Stimulated activated CD4-positive, alpha-beta T cell treated with anti-CD3 and anti-CD28 coated beads, Interleukin-15, amount 100 ng/mL, for 1 hour (primary cell): ENCODE measurements at places on chromosomes 6 and 20.
A peak's percentile ranks its signal among the peaks of the same experiment; 100 is the strongest.

DNA sequence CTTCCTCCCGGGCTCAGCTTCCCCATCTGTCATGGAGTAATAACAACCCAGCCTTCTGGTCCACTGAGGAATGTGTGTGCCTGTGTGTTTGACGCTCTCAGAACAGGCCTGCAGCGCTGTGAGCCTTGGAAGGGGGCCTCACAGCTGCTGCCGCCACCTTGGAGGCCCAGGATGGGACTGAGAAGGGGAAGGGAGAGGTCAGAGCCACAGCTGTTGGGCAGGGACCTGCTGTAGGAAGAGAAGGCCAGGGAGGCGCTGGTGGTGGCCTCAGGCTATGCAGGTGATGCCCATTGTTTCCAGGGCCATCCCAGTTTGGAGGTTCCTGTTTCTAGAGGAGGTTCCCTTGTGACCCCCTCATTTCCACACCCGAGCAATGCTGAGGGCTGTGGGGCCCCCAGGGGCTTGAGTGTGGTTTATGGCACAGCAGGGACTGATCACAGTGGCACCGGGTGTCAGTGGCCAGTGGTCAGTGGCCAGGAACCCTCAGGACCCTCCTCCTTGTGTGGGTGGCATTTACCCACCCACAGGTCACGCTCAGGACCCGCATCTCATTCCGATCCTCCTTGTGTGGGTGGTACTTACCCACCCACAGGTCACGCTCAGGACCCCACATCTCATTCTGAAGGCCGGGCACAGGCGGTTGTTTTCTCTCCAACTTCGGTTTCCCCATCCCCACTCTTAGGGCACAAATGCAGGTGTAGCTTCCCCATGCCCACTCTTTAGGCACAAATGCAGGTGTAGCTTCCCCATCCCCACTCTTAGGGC is 14.0 kb downstream of the TPD52L2 start:
- DNase-seq = no peak

GRCh38 chr6:97205966-97206365 is 77.0 kb downstream of the MMS22L start:
- DNase-seq = no peak

GRCh38 chr6:165811512-165811911 is 148.5 kb upstream of the PDE10A start:
- DNase-seq = no peak

GRCh38 chr6:54244430-54244829 is 63.8 kb upstream of the TINAG start:
- DNase-seq = no peak

GRCh38 chr6:136767570-136768309 is 24.5 kb downstream of the MAP3K5 start:
- DNase-seq = no peak

DNA sequence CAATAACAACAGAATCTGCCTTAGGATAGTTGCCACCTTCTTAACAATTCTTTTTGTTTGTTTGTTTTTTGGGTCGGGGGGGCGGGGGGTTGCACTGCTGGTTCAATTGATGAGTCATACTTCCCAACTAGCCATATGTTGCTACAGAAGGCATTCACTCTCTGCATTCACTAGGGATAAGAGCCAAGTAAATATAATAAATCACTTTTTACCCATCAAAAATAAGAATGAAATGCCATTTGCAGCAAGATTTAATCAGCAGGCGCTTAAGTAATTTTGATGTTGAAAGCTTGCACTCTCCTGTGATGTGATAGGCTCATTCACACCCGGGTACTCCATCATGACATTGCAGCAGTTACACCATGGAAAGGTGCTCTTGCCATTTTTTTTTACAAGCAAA is 209.8 kb downstream of the HIVEP2 start:
- DNase-seq = no peak

- DNase-seq = no peak
These were observed 5.3 kb downstream of the GMPR start for GRCh38 chr6:16243664-16244063.

DNA sequence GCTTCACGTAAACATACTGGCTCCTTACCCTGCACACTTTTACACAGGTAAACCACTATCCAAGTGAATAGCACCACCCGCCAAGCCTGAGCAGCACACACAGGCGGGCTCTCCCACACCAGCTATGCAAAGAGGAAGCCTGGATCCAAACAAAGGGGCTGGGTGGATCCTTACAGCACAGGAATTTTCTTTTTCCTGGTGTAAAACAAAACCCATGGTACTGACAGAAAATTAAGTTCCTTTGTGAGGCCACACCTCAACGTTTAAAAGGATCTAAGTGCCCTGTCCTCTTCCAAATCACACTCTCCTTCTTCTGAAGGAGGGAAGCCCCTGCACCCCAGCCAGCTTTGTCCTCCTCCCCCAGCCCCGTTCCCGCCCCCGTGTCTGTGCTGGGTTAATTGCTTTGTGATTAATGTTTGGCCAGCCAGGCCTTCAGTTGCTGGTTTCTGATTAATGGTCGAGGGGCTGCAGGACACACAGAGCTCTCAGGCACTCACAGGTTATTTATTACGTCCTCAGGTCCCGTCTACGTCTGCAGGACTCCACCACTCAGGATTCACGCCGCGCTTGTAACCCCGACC is 6.1 kb downstream of the DACT2 start:
- no peak for DNase-seq

DNA sequence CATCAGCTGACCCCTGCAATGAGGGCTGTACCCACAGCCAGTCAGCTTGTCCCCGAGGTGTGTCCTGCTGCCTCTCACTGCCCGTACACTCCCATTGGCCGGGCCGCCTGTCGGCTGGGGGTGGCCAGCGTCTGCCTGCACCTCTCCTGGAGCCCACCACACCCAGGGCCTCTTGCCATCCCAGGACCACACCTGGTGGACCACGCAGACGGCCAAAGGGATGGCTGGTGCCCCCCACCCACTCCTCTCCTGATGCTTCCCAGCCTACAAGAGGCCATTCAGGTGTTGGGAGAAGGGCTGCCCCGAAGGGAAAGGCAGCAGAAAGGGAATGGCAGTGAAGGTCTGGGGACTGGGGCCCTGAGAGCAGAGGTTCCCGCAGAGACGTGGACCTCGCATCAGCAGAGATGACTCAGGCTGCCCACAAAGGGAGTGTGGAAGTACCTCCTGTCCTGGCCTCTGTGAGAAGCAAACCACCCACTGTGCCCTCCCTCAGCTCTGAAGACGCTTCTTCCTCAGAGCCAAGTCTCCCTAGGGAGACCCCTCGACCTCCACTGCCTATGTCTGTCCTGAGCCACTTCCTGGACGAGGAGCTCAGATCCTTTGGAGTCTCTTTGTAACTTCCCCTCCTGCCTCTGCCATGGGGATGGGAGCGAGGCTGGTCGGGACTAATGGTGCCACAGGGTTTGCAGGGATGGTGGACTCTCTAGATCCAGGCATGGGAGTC is 60.9 kb downstream of the PYGB start:
- no peak for DNase-seq

GRCh38 chr20:36181934-36182603 is 27.5 kb downstream of the EPB41L1 start:
- no peak for DNase-seq

GRCh38 chr6:157981132-157981394 is 600 bp upstream of the SYNJ2 start:
- no peak for DNase-seq

GRCh38 chr6:146357578-146358430 is 185.8 kb upstream of the RAB32 start:
- no peak for DNase-seq

- peak; percentile 39 for DNase-seq
These were observed 11.5 kb downstream of the ITPR3 start for GRCh38 chr6:33632558-33633039.

DNA sequence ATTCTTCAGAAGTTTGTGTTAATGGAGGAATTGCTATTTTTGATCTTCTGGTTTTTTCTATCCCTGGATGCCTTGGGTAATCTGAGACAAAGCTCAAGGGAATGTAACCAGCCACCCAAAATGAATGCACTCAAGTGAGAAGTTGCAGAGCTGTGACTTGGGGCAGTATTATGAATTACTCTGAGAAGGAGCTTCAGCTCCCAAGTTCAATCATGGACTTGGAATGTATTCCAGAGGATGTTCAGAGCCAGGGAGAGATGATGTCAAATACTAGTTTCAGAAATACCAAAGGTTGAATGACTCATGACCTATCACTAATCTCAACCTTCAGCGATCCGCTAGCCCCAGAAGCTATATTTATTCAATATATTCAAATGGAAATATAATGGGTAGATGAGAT is 375.2 kb upstream of the PLCB4 start:
- no peak for DNase-seq

- no peak for DNase-seq
These were observed 36.5 kb upstream of the MPC1 start for GRCh38 chr6:166419286-166419685.

DNA sequence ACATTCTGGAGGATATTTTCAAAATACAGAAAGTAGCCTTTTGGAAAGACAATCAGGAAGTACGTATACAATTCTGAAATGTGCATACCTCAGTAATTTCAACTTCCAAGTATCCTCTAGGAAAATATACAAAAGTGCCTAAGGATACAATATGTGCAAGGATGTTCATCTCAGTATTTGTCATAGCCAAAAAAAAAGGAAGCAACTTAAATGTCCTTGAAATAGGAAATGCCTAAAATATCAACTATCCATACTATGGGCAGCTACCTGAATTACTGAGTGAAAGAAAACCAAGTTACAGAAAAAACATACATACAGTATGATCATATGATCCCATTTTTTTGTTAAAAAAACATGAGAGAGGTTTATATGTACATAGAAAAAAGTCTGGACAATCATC is 1.5 kb downstream of the PPIL1 start:
- no peak for DNase-seq

- no peak for DNase-seq
These were observed 64.2 kb downstream of the FKBP5 start for GRCh38 chr6:35624341-35625070.

DNA sequence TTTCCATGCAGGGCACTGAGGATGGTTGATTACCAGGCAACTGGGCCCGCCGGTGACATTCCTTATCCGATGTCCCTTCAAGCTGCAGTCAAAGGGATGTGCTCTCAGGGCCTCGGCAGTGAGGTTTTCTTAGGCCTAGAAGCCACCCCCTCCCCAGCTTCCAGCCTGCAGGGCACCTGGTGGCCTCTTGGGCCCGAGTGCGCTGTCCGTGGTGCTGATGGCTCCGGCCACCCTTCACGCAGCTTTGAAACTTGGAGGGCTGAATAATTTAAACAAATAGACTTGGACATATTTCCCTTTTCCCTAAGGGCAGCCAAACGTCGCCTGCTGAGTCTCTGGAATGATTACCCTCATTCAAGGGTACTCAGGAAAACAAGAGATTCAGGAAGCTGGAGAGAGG is 8.9 kb upstream of the MLN start:
- peak; percentile 21 for DNase-seq

GRCh38 chr20:46709459-46710152 is at the start of gene SLC2A10:
TSS of gene SLC2A10 (plus strand) at chr20:46709649. CDS start at chr20:46709737, 88 bp downstream.
- DNase-seq = no peak

DNA sequence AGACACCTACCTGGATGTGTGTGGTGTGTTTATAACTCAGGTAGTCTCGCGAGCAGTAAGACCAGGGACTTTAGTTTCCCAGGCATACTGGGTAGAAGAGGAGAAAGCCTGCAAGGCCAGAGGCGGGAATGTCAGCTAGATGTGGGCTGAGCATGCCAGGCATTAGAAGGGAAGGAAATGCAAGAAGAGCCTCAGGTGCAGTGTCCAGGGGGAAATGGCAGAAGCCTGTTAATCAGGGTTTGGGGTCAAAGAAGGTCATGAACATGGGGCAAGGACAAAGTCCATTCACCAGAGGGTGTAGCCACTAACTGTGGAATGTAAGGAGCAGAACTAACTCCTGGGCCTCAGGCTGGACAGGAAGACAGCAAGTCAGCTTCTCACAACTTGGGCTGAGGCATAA is 305.0 kb downstream of the SMOC2 start:
- DNase-seq = no peak

GRCh38 chr6:90677440-90677839 is 90.6 kb upstream of the MAP3K7 start:
- DNase-seq = no peak

GRCh38 chr20:45592574-45593189 is 13.6 kb upstream of the WFDC8 start:
- DNase-seq = no peak

- DNase-seq = no peak
These were observed 58.6 kb downstream of the NUDT3 start for GRCh38 chr6:34333858-34334257.

GRCh38 chr20:1566701-1567100 is 9.2 kb upstream of the SIRPD start:
- no peak for DNase-seq
